ENCODE measurements at places on chromosomes 6 and 20.

DNA sequence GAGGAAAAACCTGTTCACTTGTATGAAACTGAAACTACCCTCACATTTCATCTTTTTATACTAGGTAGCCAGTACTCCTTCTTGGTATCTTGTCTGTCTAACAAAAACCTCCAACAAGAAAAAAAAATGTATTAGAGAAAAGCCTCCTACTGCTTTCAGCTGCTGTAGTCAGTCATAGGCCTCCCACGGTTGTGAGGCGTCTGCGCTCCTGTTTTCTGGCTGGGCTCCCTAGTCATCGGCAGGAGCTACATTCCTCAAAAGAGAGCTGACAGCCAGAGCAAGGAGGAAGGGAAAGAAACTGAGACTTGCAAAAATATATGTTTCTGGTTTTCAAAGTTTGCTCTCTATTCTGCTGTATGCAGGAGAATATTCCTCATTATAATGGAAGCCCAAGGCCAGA lies 517.0 kb downstream of the LMBRD1 start:
- no peak for DNase-seq

DNA sequence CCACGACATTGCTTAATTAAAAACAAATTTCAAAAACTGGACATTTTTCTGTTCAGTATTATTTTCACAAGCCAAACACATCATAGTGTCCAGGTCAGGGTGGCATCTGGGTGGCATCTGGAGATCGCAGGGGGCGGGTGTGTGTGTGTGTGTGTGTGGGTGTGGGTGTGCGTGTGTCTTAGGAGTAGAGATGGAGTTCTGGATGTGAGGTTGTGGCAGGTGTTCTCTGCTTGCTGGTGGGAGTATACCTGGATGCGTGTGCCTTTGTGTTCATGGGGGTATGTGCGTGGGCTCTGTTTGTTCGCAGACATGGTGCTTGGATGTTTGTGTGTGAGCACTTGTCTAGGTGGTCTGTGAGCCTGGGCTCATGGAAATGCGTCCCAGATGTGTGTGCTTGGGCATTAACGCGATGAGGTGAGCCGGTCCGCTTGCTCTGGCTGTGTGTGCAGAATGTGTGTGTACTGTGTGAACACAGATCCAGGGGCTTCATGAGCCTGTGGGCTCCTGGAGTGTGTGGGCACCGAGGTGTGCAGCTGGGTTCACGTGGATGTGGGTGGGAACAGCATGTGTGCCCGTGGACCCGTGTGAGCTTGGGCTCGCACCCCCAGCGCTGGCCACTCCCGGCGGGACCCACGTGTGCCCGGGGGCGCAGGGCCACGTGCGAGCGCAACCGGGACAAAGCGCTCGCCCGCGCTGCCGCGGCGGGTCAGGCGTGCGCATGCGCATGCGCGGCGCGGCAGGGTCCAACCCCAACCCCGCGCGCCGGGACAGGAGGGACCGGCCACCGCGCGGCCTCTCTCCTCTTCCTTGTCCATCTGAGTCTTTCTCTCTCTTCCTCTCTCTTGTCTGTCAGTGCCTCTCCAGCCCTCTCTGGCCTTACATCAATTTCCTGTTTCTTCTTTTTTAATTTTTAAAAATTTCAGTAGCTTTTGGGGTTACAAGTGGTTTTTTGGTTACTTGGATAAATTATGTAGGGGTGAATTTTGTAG lies 60.4 kb downstream of the SRC start:
- DNase-seq = no peak

GRCh38 chr6:90151576-90152422 lies 144.8 kb downstream of the BACH2 start:
- DNase-seq = no peak

DNA sequence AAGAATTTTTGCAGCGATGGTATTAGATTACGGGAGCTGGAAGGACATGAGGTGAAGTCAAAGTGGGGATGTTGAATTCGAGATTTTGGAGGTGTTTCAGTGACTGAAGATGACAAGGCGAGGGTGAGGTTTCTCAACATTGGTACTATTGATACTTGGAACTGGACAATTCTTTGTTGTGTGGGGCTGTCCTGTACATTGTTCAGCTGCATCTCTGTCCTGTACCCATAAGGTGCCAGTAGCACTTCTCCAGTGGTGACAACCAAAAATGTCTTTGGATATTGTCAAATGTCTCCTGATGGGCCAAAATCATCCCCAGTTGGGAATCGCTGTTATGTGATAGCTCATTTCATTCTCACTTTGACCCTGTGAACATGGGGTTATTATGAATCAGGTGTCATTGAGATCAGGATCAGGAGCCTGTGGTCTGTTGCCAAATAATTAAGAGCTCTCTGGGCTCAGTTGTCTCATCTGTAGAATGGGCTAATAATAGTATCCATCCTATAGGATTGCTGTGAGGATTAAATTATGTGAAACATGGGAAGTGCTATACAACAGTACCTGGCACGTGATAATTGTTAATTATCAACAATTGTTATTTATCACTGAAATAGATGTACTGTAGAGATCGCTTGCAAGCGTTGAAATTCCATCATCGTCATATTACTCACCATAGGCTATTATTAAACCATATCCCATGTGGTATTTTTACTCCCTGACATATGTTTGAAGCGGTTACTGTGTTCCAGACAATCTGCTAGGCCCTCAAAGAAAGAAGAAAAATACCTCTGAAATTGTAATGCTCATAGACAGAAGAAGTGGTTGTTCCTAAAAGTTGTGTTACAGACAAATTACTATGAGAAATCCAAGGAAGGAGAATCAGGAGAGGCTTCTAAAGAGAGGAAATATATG lies 48.5 kb upstream of the TTPAL start:
- DNase-seq = no peak

GRCh38 chr20:21103582-21104465 lies 2.3 kb downstream of the LINC00237 start:
- no peak for DNase-seq

DNA sequence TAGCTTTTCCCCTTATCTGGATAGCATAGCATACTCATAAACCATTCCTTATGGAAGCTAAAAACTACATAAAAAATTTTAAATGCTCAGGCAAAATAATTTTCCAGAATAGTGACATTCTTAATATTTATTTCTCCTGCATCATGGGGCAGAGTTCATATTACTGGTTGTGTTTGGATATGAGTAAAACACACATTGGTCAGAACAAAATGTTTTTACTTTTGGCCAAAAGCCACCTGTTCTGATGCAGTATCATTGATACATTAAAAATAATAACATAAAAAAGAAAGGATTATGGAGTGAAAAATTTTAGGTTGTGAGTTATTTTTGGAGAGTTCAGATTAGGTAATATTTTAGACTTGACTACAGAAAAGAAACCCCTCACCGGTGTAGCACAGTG lies 33.6 kb downstream of the TRAM2 start:
- no peak for DNase-seq

DNA sequence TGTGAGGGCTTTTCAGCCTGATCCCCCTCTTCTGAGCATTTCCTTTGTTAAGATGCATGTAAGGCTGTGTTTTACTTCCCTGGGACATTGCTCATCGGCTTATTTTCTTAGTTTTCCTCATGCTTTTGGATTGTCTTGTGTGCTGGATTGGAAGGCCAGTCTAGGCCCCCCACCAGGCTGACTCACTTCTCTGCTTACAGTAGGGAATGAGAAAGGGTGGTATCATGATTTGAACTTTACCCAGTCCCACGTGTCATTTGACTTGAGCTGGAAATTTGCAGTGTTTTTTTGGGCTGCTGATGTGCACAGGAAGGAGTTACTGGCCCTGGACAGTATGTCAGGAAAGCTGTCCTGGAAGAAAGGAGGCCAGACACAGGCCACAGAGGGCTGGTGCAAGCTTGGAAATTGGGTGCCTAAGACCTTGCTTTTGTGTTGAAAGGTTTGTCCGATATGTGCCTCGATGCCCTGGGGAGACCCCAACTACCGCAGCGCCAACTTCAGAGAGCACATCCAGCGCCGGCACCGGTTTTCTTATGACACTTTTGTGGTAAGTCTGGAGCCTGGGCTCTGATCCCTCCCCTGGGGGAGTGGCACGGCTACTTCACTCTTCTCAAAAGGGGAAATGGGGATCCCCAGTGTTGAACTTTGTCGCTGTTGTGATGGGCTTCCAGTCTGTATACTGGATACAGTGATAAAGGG lies 12.8 kb downstream of the RNF114 start:
- DNase-seq = no peak

Data from NT2/D1 (cell line).